Left cardiac atrium (tissue), 4 donors: ENCODE measurements at places on chromosomes 3 and 15. TPM values are rescaled to one million over a fixed set of nuclear protein-coding genes. Genes with fewer than 3 reads are reported as not detected.

DNA sequence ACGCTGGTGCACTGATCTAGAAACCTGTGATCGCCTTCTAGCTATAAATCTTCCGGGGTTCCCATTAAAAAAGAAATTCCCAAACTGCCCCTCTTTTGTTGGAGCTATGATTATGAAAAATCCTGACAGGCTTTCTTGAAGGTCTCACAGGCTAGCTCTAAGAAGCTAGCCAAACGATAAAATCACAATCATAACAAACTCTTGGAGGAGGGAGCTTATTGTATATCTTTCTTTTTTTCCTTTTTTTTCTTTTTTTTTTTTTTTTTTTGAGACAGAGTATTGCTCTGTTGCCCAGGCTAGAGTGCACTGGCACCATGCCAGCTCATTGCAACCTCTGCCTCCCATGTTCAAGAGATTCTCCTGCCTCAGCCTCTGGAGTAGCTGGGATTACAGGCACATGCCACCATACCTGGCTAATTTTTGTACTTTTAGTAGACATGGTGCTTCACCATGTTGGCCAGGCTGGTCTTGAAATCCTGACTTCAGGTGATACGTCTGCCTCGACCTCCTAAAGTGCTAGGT lies 72.0 kb downstream of the MYO1E start:
- peak; percentile 56 for DNase-seq

DNA sequence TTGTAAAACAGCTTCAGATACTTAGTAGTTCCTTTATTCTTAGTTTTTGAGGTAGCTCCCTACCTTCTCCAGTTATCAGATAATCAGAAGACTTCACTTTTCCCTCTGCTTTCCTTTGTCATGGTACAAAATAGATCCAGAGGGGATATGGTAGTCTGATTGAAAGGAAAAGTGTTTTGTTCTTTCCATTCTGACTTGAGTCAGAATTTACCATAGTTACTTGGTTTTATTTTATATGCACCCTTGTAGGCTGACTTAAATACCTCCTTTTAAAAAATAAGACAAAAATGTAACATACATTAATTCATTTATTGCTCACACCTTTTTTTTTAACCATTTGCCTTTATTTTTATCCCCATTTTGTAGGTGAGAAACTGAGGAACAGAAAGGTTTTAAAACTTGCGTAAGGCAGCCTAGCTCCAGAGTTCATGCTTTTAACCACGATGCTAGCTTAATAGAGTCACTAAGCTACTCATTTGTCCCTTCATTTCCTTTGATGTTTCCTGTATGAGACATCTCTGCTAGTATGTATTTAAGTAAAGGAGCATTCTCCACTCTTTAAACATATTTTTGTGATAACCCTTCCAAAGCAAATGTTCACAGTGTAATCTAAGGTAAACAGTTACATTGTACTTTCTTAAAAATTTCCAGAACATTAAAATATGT lies 187.5 kb downstream of the KLHL25 start:
- no peak for DNase-seq

DNA sequence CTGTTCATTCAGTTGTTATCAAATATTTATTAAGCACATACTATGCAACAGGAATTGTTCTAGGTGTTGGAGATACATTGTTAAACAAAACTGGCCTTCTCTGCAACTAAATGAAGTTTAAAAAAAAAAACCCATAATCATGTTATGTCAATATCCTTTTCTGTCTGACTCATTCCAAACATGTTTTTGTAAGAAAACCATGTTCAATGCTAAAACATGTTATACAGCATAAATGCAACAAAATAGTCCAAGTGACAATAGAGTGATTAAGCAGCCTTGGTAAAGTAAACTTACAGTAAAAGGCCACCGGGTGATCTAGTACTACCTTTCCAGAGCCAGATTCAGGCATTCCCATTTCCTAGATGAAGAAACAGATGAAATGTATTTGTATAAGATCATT lies 278.0 kb upstream of the NECTIN3 start:
- no peak for DNase-seq

DNA sequence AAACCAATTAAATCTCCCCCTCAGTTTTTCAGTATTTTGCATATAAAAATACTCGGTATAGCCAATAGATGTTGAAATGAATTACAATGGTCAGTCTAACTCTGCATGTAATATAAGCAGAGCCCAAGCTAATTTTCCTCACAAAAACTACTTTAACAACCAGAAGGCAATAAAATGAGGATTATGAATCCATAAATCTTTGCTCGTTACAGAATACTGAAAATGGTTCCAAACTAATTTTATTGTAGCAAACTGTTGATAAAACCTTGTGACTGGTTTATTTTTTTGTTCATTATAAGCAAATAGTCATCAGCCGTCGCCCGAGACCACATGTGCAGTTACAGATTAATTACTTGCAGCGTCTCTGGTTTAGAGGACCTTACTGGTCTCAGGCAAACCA lies 183.2 kb downstream of the SSR3 start:
- DNase-seq = no peak

GRCh38 chr3:13266651-13267362 lies 153.3 kb downstream of the NUP210 start:
- DNase-seq = no peak

DNA sequence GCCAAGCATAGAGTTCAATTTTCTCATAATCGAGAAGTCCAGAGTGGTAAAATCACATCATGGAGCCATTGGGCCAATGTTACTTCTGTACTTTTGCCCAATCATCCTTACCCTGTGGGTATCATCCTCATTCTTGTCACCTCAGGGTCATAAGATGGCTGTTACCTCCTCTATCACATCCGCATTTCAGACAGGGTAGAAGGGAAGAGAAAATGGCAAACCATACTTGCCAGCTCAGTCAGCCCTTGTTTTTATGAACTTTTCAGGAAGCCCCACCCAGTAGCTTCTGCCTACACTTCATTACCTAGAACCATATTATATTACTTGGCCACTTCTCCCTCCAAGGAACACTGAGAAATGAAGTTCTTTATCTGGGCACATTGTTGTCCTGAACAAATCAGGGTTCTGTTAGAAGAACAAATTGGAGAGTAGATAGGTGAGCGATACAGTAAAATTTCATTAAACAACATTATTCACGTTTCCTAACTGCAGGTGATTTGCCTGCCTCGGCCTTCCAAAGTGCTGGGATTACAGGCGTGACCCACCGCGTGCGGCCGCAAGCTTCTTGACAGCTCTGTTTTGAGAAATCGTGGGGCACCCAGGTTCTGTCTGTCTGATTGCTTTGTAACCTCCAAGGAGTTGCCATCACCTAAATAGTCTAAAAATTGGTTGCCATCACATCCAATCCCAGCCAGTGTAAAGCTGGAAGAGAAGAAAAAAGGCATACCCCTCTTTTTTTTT lies 34.5 kb upstream of the RPN1 start:
- DNase-seq = no peak

- no peak for DNase-seq
Measured at GRCh38 chr15:73718694-73719093, 34.5 kb downstream of the INSYN1 start.

- DNase-seq = no peak
Measured at GRCh38 chr3:124636863-124637296, 93.4 kb upstream of the UMPS start.

DNA sequence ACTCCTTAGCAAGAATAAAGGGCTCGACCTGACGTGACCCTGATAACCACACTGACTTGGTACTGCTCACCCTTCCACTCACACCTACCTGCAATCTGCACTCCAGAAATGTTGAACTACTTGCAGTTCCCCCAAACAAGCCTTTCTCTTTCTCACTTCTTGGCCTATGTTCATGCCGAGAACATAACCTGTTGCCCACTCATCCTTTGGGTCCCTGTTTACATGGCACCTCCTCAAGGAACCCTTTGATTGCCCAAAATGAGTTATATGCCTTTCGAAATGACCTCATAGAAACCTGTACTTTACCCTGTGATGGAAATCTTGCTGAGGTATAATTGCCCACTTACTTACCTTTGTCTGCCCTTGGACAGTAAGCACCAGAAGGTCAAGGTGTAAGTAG lies 96.2 kb downstream of the TMCO5A start:
- DNase-seq = no peak

- DNase-seq = no peak
Measured at GRCh38 chr15:56699743-56700142, 33.6 kb downstream of the ZNF280D start.

DNA sequence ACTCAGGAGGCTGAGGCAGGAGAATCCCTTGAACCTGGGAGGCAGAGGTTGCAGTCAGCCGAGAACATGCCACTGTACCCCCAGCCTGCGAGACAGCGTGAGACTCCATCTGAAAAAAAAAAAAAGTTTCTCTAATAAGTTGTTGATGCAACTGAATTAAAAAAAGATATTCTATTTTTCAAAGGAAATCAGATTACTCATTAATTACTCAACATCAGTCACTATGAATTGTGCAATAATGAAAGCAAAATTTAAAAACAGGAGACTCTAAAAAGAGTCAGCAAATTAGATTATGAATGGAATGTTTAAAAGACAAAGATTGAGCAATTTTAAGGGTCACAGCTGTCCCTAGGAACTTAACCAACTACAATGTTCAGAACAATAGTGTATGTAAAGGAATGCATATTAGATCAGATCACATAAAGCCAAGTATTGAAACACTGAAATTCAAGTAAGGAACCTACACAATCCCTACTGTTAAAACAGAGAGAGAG lies 60.2 kb upstream of the SLC4A7 start:
- DNase-seq = no peak

DNA sequence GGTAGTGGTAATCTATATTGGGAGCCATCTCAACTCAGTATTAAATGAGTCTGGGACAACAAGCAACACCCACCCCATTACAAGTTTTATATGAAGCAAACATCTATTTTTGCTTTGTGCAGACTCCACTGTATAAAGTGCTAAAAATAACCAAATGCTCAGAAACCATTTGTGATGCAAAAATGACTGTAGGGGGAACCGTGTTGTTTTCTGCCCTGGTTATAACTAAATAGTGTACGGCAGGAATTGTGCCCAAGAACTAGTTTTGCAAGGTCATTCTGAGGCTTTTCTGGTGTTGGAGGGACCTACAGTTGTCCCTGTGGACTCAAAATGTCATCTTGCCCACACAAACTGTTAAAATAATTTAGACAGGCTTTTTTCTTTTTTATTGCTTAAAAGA lies 88.3 kb downstream of the ITPR1 start:
- DNase-seq = no peak

GRCh38 chr15:67080900-67081431 lies 15.6 kb downstream of the SMAD3 start:
- DNase-seq = peak; percentile 48

- DNase-seq = no peak
Measured at GRCh38 chr3:103247459-103247858, 812.6 kb downstream of the ZPLD1 start.

DNA sequence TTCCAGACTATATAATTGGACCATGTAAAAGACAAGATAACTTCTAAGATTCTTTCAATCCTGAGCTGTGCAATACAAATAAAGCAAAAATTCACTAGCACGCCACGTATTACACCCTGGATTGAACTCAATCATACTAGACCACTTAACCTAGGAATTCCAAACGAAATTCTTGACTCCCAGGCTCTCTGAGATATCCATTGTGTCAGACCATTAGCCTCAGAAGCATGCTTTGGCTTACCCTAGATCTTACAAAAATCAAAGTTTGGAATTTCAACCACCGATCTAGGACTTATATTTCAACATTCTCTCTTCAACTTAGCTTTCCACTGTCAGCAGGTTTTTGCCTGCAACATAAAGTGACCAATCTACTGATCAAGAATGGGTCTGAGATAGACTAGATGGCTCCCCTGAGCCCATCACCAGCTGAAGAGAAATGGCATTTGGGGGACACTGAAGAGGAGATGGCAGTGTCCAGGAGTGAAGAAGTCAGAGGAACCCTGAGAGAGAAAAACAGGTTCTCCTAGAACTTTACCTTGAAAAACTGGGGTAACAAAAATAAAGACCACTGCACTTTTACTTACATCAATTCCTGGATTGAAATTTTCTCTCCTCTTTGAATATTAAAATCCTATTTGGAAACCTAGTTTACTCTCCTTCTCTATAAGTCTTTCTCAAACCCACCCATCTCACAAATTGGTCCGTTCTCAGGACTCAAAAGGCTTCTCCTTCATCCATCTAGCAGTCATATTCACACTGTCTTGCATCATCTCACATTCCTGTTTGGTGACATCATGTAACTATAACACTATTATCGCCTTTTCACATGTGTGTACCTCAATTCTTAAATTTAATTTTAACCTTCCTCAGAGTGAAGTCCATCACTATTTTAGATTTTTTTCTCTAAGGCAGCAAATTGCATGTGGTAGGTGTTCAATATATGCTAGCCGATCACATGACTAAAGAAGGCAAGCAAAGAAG lies 18.5 kb downstream of the CPNE4 start:
- DNase-seq = no peak

GRCh38 chr3:4343258-4343657 lies 40.1 kb downstream of the SETMAR start:
- no peak for DNase-seq

DNA sequence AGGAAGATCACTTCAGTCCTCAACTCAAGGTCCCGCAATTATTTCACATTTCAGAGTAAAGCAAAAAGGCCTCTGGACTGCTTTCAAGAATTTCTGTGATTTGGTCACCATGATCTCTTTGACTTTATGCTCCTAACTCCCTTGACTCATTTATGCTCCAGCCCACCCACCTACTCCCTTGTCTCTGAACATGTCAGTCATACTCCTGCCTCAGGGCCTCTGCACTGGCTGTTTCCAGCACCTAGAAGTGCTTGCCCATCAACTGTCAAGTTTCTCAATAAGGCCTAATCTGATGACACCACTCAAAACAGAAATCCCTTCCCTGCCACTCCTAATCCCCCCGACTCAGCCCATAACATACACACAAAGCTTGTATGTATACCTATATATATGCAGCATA lies 36.1 kb upstream of the CSPG5 start:
- no peak for DNase-seq

DNA sequence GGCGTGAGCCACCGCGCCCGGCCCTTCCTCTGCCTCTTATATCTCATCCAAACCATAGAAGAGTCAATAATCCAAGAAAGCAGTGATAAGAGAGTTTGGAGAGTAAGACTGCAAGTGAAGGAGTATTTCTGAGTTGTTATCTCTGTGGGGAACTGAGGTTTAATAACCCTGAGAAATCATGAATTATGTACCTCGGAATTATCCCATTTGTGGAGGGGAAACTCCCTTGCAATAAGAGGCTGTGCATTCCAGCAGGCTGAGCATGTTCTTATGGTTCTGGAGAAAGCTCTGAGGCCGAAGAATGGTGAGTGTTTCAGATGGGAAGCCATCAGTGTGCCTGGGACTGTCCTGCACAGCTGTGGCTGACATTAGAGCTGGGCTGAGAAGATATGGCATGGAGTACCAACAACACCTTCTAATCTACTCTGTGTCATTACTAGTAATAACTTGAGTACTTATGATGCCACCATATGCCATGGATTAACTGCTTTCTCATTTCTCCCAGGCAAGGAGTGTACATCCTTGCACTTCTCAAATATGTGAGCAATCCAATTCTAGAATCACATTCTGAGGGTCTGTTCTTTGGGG lies 31.4 kb upstream of the NOX5 start:
- no peak for DNase-seq

TGM5 gene
- not detected for total RNA-seq

FSTL1 gene
- 376 TPM for total RNA-seq

UPK1B gene
- 4.3 TPM for total RNA-seq

IRAK2 gene
- 1.7 TPM for total RNA-seq

PPM1L gene
- 39.0 TPM for total RNA-seq

STAC gene
- 0.13 TPM for total RNA-seq

C3orf49 gene
- not detected for total RNA-seq

TRPM1 gene
- total RNA-seq = 0.24 TPM

ECE2 gene
- total RNA-seq = not detected

IQCB1 gene
- 9.1 TPM for total RNA-seq

ABHD2 gene
- total RNA-seq = 208 TPM

REC114 gene
- 1.8 TPM for total RNA-seq

PODXL2 gene
- 1.6 TPM for total RNA-seq

GATM gene
- total RNA-seq = 32.9 TPM

C3orf22 gene
- total RNA-seq = not detected

ALG1L2 gene
- total RNA-seq = 0.68 TPM
